Right renal pelvis (tissue), 4 donors: ENCODE measurements at places on chromosomes 12 and 14. TPM values are rescaled to one million over a fixed set of nuclear protein-coding genes. Genes with fewer than 3 reads are reported as not detected.

- DNase-seq = no peak
Measured at GRCh38 chr12:119369907-119370546, 35.5 kb downstream of the CCDC60 start.

GRCh38 chr14:50228313-50228712 lies 3.1 kb downstream of the SOS2 start:
- DNase-seq = no peak

- DNase-seq = no peak
Measured at GRCh38 chr12:78331753-78332152, 501.1 kb downstream of the NAV3 start.

- DNase-seq = no peak
Measured at GRCh38 chr12:109686523-109686922, 27.1 kb upstream of the FAM222A start.

DNA sequence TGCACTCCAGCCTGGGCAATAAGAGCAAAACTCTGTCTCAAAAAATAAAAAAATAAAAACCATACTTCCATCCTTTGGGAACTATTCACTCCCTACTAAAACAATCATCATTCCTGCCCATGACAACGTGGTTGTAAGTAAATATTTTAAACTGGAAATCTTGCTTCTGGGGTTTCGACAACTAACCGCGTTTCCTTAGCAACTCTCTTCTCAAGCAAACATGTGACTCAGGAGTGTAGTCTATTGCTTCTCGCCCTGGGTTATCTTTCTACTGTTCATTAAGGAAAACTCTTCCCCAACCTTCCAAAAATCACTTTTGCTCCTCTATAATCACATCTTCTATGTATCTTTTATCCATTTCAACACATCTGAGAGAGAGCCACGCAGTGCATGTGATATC lies 21.8 kb downstream of the APPL2 start:
- DNase-seq = no peak

DNA sequence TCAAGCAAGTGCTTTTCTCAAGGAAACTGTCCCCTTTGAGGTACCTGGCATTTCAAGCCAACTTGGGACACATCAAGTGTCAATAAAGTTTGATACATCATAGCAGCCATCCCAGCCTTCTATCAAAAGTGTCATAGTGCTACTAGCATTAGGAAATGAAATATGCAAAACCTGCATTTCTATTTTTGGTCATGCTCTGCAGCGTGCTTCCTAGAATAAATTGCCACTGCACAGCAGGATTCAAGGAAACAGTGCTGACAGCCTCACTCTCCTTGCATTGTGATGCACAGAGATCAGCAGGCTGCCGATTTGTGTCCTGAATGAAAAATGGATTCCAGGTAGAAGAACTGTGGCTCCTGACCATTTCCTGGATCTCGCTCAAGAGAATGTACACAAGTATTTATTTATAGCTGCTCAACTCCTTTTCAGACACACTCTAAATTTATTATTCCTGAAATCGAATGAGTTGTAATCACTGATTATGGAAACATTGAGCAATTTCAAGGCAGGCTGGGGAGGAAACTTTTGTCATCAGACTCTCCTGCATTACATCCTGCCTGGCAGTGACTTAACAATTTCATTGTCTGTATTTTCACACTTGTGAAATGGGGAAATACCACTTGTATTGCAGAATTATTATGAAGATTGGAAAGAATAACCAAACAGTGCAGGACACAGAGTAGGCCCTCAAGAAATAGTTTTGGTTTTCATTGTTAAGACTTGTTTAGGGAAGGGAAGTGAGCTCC lies 120.9 kb downstream of the SLC38A6 start:
- no peak for DNase-seq

GRCh38 chr12:43052441-43052840 lies 462.9 kb upstream of the PRICKLE1 start:
- no peak for DNase-seq

DNA sequence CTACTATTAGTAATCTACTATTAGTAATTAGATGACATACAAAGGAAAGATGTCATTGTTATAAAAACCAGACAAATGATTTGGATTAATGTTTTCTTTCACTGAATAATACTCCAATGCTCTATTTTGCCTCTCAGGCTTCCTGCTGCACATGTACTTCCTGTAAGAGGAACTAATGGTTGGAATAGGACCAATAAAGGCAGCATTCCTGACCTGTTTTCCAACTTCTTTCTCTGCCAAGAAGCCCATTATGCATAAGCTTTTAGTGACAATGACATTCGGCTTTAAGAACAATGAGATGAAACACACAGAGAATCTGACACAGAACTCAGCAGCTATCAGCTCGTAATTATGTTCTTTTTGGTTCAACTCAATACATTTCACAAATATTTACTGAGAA lies 5.2 kb upstream of the C12orf56 start:
- no peak for DNase-seq

DNA sequence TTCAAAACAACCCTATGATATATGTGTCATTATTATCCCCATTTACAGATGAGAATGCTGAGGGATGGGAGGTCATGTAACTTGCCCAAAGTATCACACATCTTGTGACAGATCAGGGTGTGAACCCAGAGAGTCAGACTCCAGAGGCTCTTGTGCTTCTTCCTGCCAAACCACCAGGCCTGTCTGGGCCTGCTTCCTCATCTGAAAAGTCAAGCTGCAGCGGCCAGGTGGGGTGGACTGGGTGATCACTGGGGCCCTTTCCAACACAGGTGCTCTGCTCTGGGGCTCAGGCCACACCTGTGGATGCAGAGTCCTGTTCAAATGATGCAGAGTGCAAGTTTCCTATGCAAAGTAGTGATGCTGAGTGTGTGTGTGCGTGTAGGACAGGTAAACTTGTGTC lies 26.7 kb downstream of the TSPAN11 start:
- DNase-seq = no peak

DNA sequence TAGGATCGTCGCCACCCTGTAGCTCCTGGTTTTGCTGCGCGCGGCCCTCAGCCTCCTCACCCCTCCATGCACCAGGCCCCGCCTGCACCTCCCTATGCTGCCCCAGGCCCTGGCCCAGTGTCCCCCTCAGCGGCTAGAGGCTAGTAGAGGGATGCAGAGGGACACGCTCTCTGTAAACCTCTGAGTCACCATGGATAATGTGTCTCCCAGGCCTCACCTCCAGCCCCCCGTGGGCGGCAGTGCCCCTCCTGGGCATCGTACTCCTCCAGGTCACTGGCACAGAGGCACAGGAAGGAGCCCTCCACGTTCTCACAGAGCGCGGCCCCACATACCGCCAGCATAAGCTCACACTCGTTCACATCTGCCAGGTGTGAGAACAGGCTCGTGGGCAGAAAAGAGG lies 12.3 kb downstream of the ISCA2 start:
- no peak for DNase-seq

GRCh38 chr14:36768638-36769337 lies 107.1 kb downstream of the PAX9 start:
- no peak for DNase-seq

DNA sequence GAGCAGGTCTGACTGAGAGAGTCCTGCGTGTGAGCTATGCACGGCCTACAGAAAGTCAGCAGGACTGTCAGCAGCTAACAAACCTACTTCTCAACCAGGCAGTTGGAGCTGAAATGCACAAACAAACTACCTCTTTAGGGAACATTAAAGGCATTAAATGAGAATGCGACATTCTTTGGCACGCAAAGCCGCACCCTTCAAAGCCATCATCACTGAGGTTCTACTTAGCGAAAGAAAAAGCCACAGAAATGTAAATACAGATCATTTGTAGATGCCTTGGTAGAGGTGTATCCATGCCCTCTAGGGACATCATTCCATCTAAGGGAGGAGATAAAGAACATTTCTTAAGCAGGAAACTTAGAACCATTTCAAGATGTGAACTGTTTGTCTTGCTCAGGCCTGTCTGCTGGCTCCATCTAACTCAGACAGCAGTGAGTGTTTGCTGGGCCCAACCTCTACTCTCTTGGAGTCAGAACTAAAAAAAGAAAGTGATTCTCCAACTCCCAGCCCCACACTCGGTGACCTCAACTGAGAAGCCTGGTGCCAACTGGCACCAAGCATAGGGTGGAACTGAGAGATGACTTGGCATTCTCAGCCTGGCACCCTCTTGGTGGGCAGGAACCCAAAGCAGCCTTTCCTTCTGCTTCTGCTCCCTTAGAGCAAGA lies 63.5 kb upstream of the MBIP start:
- no peak for DNase-seq

GRCh38 chr12:54974279-54974678 lies 10.3 kb downstream of the TESPA1 start:
- no peak for DNase-seq

GRCh38 chr12:92029902-92030586 lies 115.6 kb downstream of the BTG1 start:
- DNase-seq = no peak

GPN3 gene
- polyA plus RNA-seq = 35.4 TPM

SLC22A17 gene
- polyA plus RNA-seq = 74.4 TPM

LPAR5 gene
- polyA plus RNA-seq = 1.7 TPM

INHBC gene
- 0.22 TPM for polyA plus RNA-seq

RAD9B gene
- 1.2 TPM for polyA plus RNA-seq

MCRS1 gene
- 83.6 TPM for polyA plus RNA-seq

KRT79 gene
- polyA plus RNA-seq = not detected
